ENCODE measurements at places on chromosomes 7 and 10.

DNA sequence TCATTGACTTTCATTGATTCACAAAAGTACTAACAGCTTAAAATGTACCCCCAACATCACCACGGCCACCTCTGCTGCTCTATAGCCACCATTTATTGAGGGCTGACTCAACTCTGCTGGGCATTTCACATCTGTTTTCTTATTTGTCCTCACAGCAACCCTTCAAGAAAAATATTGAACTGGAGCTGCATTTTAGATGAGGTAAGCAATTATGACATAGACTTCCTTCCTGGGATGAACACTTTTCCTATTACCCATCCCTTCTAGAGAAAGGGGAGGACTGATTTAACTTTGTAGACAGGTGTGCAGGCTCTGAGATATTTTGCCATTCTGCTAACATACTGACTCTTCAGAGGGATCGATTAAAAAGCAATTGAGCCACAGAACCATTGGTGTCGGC is 217.4 kb downstream of the CACNA2D1 start:
- DNase-seq = no peak

- no peak for DNase-seq
Observed at GRCh38 chr7:149525280-149525679, 27.7 kb upstream of the ZNF746 start.

GRCh38 chr10:103668351-103669242 is 175.1 kb downstream of the NEURL1 start:
- no peak for DNase-seq

GRCh38 chr7:90180011-90180585 is 25.8 kb downstream of the STEAP1 start:
- DNase-seq = no peak

DNA sequence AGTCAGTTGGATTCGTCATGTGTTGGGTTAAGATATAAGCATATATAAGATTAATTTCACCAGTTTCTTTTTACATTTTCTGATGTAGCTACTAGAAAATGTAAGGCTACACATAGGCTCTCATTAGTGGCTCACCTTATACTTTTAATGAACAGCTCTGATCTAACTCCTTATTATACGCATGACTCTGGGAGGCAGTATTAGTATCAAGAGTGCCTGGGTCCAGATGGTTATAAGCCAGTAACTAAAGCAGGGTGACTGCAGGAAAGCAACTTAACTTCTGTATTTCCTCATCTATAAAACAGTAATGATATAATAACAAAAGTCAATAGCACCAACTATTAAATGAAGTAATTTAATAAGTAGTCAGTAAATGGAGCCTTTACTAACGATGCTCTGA is 1.4 kb upstream of the ELMO1 start:
- DNase-seq = no peak
